Stimulated activated CD8-positive, alpha-beta memory T cell treated with anti-CD3 and anti-CD28 coated beads, Interleukin-12 subunit alpha, Interleukin-12 subunit beta, amount 100 ng/mL, for 1 hour (primary cell): ENCODE measurements at places on chromosomes 3 and 15.
A peak's percentile ranks its signal among the peaks of the same experiment; 100 is the strongest.

DNA sequence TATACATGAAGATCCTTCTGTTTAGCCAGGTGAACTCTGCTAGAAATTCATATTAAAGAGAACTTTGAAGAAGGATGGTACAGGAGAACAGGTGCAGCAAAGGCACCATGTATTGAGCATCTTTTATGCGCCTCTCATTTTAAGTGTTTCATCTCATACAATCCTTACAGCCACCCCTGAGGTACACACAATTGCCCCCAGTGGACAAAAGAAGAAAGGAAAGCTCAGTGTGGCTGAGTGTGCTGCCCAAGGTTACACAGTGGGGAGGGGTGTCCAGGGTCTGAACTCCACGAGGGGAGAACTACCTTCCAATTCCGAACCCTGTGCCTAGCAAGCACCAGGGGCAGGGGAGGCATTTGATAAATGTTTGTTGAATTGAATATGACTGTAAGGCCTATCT lies 98.6 kb downstream of the MECOM start:
- DNase-seq: no peak

- no peak for DNase-seq
Measured at GRCh38 chr3:120928991-120929390, 21.0 kb downstream of the STXBP5L start.

GRCh38 chr3:172595664-172596393 lies 72.6 kb upstream of the TNFSF10 start:
- peak; percentile 24 for DNase-seq

DNA sequence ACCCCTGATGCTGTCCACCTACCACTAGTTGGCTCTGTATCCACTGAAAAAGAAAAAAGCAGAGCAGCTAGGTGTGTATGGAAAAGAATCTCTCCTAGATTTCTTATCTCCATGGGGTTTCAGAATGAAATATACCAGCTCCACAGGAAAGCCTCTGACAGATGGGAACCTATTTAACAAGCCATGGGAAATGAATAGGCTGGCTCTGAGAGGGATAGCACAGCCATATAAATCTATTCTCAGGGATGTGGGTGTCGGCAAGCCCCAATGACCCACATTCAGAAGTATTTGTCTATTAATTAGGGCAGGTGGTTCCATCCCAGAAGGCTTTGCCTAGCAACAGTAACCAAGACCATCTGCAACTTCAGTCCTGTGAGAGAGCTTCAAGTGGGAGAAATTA lies 694.1 kb downstream of the AGBL1 start:
- DNase-seq: no peak

- no peak for DNase-seq
Measured at GRCh38 chr15:68637767-68638404, 59.1 kb downstream of the CORO2B start.

DNA sequence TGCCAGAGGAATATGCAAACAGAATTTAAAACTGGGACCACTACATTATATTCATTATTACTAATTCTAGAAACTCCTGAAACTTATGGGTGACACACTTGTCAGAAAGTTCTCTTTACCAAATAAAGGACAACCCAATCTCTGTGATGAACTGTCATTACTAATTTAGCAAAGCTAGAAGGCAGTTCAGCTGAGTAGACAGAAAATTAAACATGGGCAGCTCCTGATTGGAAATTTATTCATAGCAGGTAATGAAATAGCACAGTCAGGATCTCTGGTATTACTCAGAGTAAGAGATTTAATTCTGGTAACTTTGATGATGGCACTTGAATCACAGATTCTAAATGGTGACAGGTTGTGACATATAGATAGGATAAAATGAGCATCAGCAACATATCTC lies 123.0 kb downstream of the GBE1 start:
- no peak for DNase-seq

- DNase-seq: no peak
Measured at GRCh38 chr15:91412138-91412928, 312.3 kb downstream of the SV2B start.

DNA sequence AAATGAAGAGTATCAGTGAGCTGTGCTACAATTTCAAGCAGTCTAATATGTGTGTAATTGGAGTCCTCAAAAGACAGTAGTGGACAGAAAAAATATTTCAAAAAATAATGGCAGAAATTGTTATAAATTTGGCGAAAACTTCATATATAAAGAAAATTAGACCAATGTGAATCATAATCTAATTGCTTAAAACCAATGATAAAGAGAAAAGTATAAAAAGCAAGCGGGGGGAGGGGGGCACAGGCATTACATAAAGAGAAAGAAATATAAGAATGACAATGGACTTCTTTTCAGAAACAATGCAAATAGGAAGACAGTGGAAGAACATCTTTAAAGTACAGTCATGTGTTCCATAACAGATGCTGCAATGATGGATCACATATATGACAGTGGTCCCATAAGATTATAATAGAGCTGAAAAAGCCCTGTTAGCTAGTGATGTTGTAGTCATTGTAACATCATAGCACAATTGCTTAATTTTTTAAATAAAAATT lies 7.9 kb upstream of the PXYLP1 start:
- no peak for DNase-seq

DNA sequence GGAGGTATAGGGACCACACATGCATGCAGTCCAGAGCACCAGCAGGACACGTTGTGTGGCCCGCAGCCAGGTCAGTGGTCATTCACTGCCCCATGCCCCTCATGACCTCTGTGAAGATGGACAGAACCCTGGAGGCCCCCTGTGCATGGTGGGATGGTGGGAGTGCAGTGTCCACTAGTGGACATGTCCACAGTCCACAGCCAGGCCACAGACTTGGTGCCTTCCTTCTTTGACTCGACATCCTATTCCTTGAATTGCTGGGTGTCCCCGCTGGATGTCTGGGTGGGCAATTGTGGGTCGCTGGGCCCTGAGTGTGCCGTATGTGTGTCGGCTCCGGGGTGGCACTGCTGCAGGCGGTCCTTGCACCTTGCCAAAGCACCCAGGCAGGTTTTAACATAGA lies 35.7 kb downstream of the KLF15 start:
- DNase-seq: no peak

- no peak for DNase-seq
Measured at GRCh38 chr3:132709761-132710160, 12.4 kb downstream of the NPHP3 start.

- DNase-seq: no peak
Measured at GRCh38 chr3:103127737-103128136, 692.9 kb downstream of the ZPLD1 start.

DNA sequence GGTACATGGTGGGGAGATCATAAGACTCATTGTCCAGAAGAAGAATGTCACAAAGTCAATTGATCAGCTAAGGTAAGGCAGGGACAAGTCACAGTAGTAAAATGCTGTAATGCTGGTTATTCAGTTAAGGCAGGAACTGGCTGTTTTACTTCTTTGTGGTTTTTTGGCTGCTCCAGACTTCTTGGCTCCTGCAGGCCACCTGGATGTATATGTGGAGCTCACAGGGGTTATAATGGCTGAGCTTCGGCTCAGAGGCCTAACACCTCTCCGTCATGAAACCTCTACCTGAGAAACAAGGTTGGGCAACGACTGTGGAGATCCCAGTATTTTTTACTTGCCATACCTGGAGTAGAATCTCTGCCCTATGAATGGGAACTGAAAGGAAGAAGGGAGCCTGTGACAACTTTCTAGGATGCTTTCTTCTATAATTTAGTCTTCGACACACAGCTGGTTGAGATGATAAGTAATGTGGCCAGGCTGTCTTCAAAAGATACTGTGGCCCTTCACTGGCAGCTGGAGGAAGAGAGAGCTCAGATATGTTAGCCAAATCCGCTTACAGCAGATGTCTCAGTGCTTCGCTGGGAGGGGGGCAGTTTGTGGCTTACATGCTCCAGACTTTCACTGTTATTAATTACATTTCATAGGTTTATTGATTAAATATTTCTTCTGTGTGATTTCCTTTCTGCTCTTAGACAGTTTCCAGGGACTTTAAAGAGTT lies 887.8 kb downstream of the IGSF11 start:
- DNase-seq: no peak

DNA sequence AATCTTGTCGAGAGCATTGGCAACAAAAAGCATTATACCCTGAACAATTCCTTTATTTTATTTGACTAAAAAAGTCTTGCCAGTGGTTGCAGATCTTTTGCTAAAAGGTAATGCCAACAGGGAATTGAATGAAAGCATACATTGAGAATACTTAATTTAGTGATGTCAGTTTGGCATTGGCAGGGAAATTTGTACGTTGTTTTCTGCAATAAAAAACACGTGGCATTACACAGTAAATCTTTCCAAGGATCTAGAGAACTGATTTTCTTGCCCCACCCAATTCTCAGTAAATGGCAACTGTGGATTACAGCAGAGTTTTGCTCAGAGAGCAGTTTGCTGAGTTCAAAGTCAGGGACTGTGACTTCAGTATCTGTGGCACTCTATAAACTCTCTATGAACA lies 38.3 kb upstream of the IGSF10 start:
- no peak for DNase-seq

- no peak for DNase-seq
Measured at GRCh38 chr3:140848666-140849065, 93.0 kb upstream of the SLC25A36 start.

DNA sequence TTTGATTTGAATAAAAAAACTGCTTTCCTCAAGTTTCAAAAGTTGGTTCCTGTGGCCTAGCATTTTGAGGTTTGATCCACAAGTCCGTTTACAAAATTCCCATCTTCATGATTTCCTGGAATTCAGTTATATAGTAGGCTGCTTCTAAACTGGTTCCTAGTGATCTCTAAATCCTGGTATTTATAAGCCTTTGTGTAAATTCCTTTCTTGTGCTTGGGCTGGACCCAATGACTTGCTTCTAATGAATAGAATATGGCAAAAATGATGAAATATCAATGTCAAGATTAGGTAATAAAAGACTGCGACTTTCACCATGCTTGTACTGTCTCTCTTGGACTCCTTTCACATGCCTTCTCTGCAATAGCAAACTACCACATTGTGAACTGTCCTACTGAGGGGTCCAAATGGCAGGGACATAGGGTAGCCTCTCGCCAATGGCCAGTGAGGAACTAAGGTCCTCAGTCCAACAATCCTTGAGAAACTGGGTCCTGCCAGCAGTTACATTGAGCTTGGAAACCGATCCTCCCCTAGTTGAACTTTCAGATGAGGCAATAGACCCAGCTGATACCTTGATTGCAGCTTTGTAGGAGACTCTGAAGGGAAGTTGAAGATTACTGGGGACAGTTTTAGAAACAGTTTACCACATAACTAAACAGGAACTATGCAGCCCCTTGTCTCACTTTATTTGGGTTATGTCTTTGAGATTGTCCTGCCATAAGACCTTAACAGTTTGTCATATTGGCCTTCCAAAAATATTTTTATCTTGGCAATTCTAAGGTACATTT lies 303.9 kb upstream of the TBC1D5 start:
- no peak for DNase-seq

- no peak for DNase-seq
Measured at GRCh38 chr3:123623346-123623880, 38.6 kb upstream of the HACD2 start.

DNA sequence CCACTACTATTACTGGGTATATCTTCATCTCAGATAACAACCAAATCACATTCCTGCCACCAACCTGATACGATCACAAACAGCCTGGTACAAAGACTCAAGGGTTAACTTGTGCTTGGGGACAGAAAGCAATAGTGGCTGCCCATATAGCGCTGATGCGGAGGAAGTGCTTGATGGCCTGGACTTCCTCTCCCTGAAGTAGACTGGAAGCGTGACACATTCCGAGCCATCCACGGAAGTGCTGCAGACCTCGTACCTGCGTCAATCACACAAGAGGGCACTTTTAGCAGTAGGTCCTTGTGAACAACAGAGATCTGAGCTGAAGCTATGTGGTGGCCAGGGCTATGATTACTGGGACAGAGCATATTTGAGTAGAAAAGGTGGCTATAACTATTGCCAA lies 17.3 kb upstream of the C3orf62 start:
- DNase-seq: no peak

GRCh38 chr3:170058127-170058526 lies 20.3 kb downstream of the GPR160 start:
- no peak for DNase-seq

DNA sequence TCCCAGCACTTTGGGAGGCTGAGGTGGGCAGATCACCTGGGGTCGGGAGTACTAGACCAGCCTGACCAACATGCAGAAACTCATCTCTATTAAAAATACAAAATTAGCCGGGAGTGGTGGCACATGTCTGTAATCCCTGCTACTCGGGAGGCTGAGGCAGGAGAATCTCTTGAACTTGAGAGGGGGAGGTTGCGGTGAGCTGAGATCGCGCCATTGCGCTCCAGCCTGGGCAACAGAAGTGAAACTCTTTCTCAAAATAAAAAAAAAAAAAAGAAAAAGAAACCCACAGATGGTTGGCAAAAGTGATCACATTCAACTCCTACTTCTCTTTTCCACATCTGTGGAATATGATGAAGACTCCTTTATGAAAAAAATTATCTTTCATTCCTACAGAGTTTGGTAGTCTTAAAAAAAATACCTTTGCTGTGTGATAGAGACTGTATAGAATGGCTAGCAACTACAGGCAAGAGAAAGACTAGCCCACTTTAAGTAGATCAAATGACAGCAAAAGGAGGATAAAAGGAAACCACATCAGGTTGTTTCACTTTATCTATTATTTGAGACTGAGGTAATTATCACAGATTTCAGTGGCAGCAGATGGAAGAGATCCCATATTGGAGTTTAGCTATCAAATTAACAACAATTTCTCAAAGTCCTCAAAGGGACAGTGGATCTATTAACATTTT lies 172.9 kb upstream of the TSPAN3 start:
- DNase-seq: no peak

GRCh38 chr3:135017003-135017893 lies 222.2 kb downstream of the EPHB1 start:
- DNase-seq: no peak

DNA sequence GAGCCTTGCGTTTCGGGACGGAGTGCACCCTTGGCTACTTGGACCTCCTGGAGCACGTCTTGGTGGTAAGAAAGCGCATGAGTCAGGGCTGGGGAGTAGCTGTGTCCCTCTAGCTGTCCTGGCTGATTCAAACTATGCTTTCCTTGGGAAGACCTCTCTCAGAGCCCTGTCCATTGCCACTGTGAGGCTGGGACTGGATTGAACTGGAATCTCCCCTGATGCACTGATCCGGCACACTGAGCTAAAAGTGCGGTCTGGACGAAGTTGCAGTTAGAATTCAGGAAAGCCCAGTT lies 232.6 kb upstream of the TPM1 start:
- DNase-seq: no peak

- DNase-seq: no peak
Measured at GRCh38 chr3:50806806-50807205, 132.1 kb downstream of the DOCK3 start.

DNA sequence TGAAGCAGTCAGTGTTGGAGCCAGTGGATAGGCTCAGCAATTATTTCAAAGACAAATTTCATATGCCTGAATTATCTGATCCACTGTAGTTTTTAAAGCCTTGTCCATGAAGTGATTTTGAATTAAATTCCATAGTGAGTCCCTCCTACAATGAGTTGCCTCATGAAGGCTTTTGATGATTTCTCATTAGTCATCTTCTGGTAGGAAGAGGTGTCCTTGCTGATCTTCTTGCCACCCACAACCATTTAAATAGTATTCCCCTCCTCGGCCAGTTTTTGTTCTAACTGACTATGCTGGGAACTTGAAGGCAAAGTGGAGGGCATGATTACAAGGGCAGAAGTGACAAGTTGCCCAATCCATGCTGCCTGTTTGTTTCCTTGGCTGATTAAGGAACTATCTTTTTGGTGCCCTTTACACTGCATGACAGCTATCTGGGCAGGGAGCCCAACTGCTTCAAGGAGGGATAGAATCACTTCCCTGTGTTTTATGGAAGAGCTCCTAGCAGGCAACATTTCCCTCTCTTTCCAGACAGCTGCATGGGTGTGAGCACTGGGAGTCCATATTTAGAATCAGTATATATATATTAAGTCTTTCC lies 617.5 kb downstream of the ZPLD1 start:
- no peak for DNase-seq
